ENCODE measurements at places on chromosomes 7 and 10.

DNA sequence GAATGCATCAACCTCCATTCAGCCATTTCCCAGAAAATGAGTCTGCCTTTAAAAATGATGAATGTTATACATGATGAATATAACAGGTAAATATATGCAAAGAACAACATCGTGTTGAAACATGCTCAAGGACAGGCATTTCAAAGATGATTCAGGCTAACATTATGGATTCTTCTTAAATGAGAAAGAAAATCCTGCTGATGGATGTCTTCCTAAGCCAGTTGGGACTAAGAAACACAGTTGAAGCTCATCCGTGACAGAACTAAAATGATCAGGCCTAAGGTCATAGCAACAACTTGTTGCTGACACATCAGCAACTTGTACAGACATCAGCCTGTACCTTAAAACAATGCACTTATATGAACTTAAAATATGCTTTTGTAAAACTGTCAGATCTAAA lies 267.9 kb downstream of the MAGI2 start:
- DNase-seq = no peak

DNA sequence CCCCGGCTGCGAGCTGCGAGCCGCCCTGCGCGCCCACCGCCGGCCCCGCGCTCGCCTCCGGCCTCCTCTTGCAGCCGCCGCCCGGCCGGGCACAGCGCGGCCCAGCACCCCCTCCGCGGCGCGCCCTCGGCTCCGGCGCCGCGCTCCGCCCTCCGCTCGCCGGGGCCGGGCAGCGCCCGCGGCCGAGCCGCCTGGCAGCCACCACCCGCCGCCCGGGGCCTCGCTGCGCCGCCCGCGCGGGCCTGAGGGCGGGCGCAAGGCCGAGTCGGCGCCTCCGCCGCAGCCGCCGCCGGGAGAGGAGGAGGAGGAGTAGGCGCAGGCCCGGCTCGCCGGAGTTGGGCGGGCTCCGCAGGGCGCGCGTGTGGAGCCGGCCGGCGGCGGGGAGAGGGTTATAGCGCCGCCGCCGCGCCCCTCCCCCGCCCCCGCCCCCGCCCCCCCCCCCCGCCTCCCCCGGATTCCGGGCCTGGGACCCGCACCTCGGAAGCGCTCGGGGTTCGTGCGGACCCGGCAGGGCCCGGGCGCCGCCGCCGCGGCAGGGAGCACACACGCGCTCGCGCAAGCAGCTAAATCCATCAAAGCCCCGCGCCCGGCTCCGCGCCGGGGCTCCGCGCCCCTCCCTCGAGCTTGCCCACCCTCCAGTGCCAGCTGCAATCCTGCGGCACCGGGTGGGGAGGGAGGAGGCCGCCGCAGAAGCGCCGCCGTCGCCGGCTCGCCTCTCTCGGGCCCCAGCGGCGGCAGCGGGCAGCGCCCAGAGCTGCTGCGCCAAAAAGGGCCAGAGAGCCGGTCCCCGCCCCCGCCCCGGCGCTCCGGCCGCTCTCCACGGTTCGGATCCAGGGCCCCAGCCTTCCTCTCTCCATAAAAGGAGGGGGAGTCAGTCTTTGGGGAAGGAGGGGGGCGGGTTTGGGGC lies at the start of gene PDGFA:
Gene PDGFA (minus strand): TSS at position 363 of the 907 bp plus-strand sequence. CDS start 845 bp downstream, outside the sequence.
- DNase-seq = peak; percentile 65

DNA sequence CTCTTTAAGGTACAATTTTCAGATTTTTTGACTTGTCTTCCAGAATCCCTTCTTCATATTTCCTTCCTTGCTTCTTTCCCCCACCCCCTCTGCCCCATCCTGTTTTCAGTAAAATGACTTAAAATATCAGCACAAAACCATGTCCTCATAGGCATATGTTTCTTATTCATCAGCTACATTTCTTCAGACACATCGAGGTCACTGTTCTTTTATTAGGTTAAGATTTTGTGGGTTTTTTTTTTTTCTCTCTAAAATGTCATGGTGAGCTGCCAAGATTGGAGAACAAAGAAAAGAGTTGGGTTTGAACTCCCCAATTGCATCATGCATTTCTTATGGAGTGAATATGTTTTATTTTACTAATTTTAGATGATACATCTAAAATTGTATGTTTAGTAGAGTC lies 35.8 kb downstream of the LAMB4 start:
- DNase-seq = peak; percentile 95

- DNase-seq = no peak
Measured at GRCh38 chr10:128114901-128115300, 11.3 kb downstream of the MKI67 start.

GRCh38 chr10:50400694-50401093 lies 149.4 kb upstream of the ASAH2 start:
- DNase-seq = no peak

GRCh38 chr7:155470686-155471638 lies 13.0 kb downstream of the EN2 start:
- no peak for DNase-seq

GRCh38 chr7:51228386-51228958 lies 88.1 kb downstream of the COBL start:
- DNase-seq = no peak

DNA sequence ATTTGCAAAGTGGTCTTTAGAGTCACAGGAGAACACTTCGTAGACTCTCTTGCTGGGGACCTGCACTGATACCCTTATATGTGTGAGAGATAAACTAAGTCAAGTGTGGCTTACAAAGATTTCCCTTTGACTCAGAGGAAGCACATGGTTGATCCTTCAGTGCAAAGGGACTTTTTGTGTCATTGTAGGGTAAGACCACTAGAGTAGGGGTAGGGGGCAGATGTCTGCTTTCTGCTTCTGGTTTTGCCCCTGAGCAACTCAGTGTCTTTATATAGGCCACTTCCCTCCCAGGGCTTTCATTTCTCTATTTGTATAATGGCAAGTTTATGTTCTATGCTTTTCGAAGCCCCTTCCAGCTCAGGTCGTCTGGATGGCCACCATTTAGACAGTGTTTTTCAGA lies 281.7 kb downstream of the SORCS3 start:
- DNase-seq = no peak

- DNase-seq = peak; percentile 40
Measured at GRCh38 chr7:46713868-46714596, 793.0 kb upstream of the IGFBP3 start.

DNA sequence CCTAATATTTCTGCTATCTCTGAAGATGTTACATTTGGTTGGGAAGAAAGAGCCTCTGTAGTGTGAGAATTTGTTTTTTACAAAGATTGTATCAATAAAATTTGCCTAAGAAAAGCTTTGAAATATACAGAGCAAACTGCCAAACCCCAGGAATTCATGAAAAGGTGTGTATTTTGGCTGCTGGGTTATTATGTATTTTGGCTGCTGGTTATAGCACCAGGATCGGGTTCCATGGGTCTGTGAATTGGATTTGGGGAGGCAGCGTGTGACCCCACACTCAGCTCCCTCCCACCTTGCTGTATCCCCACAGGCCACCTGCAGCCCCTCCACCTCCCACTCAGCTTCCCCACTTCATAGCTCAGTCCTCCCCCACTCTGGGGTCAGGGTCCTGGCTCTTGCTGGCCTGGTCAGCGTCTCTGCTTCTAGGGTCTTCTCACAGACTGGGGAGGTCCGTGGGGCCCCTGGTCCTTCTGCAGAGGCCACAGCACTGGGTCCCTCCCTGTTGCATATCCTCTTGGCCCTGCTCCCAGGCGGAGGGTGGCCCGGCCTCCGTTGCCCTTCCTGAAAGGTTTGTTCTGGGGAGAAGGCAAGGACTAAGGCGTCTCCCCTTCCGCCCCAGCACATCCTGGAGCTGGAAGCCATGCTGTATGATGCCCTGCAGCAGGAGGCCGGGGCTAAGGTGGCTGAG lies 24.0 kb upstream of the DPYSL4 start:
- DNase-seq = no peak

DNA sequence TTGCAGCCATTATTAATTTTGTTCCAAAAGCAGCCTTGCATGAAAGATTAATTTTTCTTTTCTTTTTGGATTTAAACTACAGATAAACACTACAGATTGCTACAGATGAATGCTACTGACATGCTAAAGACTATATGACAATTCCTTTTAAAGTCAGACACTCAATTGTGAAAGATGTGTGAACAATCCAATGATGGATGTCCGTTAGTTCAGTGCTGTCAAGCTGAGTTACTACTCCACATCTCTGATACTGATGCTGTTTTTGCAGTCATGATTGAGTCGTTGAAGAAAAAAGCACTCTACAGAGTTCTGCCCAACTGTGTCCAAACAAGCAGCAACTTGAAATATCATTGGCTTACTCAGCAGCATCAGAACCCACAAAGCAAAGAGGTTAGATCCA lies 146.8 kb downstream of the OTUD1 start:
- no peak for DNase-seq

DNA sequence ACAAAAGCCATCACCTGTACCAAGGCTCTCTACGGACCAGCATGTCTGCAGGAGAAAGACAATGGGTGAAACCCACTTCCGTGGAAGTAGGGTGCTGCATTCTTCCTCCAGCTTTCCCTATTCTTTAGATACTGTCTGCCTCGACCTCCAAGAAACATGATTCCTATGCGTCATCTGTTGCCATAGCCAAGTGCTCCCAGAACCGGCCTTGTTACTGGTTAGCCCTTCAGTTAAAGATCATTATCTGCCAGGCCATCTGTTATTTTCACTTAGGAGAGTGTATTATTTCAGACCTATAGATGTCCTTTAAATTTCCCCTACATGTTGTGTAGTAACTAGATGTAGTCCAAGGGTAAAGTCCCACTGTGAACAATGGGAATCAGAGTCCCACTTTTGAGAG lies 89.0 kb upstream of the KIAA1217 start:
- DNase-seq = no peak

- peak; percentile 82 for DNase-seq
Measured at GRCh38 chr7:50653126-50653864, 88.1 kb upstream of the DDC start.

- DNase-seq = no peak
Measured at GRCh38 chr10:111481261-111481826, 404.5 kb downstream of the ADRA2A start.

- DNase-seq = peak; percentile 47
Measured at GRCh38 chr10:71486484-71487114, 89.9 kb downstream of the CDH23 start.

- DNase-seq = no peak
Measured at GRCh38 chr7:45217358-45217757, 59.8 kb downstream of the RAMP3 start.

DNA sequence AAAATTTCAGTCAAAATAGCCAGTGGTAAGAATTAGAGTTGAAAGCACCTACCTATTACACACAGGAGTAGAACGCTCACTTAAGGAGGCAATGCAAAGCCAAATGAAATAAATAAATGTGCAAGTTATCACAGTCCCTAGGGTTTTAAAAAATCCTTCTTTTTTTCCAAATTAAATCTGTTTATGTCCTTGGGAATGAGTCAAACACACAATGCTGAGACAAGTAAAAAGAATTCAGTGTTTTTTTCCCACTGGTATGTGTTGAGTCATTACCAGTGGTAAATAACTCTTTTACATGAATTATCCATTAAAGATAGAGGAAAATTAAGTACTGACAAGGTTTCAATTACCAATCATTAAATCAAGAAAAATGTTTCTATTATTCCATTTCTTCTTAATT lies 438.6 kb downstream of the TNS3 start:
- peak; percentile 47 for DNase-seq

DNA sequence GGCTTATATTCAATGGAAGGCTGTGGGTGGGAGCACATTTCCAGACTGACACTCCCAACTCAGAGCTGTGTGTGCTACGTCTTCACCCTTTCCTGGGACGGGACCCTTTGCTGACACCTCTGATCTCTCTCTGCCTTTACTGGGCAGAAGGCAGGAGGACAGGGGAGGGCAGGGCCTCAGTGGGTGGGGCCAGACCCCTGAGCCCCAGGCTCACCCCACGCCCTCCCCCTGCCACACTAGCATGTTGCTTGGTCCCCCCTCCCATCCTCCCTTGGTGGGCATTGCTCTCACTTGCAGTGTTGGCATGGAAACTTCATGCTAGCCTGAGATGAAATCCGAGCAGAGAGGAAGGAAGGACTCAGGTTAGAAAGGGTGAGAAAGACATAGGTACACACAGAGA lies 18.4 kb downstream of the TMEM273 start:
- no peak for DNase-seq

GRCh38 chr10:80296942-80297341 lies 7.5 kb upstream of the MAT1A start:
- no peak for DNase-seq

DNA sequence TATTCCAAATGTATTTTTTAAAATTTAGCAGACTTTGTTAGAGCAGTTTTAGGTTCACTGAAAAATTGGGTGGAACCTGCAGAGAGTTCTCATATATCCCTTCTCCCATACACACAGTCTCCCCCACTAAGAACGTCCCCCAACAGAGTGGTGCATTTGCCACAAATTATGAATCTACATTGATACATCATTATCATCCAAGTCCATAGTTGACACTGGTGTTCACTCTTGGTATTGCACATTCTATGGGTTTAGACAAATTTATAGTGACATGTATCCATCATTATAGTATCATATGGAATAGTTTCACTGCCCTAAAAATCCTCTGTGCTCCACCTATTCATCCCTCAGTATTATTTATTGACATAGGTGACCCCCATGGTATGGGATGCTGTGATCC lies 97.3 kb upstream of the AFAP1L2 start:
- DNase-seq = no peak

- no peak for DNase-seq
Measured at GRCh38 chr10:5469353-5470061, 29.9 kb downstream of the CALML5 start.

- DNase-seq = no peak
Measured at GRCh38 chr10:74837743-74838142, 11.3 kb downstream of the KAT6B start.

GRCh38 chr10:88028654-88029053 lies 165.2 kb downstream of the PTEN start:
- DNase-seq = no peak

DNA sequence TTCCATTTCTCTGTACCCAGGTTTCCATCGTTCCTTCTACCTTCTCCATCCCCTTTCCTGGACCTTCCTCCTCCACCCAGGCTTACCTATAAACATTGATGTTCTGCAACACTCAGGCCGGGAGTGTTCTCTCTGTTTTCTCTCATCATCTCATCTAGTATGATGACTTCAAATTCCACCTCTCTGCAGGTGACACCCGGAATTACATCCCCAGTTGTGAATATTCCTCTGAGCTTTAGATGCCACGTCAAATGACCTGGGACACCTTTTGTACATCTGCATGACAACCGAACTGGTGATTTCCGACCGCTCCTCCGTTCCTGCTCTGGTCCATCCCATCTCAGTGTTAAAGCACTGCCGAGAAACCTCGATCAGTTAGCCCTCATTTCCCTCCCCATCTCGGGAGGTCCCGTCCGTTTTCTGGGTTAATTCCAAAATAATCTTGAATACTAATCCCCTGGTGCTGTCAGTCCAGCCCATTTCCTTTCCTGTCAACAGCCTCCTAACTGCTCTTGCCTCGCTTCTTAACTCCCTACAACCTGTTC lies 76.7 kb upstream of the SAMD8 start:
- no peak for DNase-seq
